ENCODE measurements at places on chromosomes 5 and 9. TPM values are rescaled to one million over a fixed set of nuclear protein-coding genes. Genes with fewer than 3 reads are reported as not detected.

DNA sequence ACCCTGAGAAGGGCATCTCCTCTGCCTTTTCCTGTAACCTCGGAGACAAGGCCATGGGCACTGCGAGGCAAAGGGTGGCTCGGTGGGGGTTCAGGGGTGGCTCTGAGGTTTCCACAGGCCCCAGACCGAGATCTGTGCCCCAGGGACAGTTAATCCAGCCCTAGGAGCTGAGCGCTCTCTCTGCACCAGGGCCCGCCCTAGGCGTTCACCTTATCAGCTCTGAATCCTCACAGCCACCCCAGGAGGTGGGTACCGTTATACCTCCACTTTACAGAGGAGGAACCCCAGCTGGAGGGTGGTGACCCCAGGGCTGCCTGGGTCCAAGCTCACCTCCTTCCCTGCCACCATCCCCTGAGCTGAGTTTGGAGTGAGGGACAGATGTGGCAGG lies 2.3 kb upstream of the ENG start:
- H3K27me3 ChIP-seq, result no peaks in the 10 kb centered on the region
- H3K27ac ChIP-seq, result no peak overlapping the region
- no peak for DNase-seq
- H3K4me3 ChIP-seq, result no peak overlapping the region
- H3K4me1 ChIP-seq, result peaks cover 13% of the 10 kb centered on the region

- H3K4me3 ChIP-seq, result no peak overlapping the region
- no peaks in the 10 kb centered on the region for H3K27me3 ChIP-seq
- H3K4me1 ChIP-seq, result no peaks in the 10 kb centered on the region
- H3K27ac ChIP-seq, result no peak overlapping the region
Observed at GRCh38 chr5:178296066-178296465, 63.5 kb upstream of the PHYKPL start.

The TMC1 gene
- 0.75 TPM for total RNA-seq

DNA sequence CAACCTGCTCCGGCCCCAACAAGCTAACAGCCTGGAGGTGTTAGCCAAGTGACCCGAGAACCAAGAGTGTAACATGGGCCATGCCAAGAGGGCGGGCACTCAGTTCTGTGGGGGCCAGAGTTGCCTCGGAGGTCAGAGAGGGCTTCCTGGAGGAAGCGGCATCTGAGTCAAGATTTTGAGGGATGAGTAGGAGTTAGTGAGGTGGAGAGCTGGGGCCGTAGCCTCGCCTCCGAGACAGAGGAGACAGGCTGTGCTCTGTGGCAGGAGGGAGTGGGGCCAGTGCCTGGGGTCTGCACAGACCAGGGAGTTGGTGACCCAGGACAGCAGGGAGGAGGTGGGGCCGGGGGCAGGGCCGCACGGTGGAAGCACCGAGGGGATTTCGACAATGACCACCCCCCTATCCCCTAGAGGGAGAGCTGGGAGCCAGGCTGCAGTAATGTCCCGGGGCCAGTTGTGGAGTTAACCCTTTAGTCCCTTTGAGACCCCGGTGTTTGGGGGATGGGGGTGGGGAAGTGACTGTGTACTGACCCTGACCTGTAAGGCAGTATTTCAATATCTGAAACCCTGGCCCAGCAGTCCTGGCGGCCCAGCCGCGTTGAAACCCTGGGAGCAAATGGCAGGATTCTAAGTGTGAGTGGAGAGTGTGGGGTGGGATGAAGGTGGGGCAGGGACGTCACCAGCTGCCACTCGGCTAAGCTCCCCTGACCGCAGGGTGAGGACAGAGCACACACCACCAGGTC lies 148.7 kb upstream of the COL5A1 start:
- H3K4me1 ChIP-seq, result peaks cover 11% of the 10 kb centered on the region
- no peak overlapping the region for H3K4me3 ChIP-seq
- H3K27ac ChIP-seq, result no peak overlapping the region
- no peaks in the 10 kb centered on the region for H3K27me3 ChIP-seq

DNA sequence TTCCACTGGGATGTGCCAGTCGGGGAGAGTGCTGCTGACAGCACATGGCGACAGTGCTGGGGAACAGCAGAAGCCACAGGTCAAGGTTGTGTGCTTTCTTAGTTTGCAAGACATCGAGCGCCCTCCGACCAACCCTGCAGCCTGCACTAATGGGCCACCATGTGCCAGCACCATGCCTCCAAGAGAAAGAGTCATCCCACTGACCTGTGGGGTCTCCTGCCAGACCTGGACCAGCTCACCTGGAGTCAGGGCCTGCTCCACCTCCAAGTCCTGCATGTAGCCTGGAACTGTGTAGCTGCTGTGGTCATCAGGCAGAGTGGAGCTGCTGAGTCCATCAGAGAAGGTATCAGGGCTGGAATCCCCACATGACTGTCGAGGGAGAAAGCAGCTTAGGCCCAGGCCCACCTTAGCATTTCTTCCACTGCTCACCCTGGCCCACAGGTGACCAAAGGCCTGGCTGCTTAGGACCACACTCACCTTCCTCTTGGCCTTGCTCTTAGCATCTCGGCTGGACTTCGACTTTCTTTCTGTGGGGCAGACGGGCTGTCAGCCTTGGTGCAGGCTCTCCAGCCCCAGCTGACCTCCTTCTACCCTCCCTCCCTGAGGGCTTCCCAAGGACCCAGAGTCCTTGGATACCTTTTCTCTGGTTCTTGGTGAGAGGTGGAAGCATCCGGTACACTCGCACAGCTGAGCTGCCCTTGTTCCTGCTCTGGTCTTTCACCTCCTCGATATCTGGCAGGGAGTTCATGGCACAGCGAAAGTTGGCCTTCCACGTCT lies 4.1 kb downstream of the IRF1 start:
- peaks cover 5% of the 10 kb centered on the region for H3K4me1 ChIP-seq
- DNase-seq, result no peak
- no peaks in the 10 kb centered on the region for H3K27me3 ChIP-seq
- peaks cover 4% of the 10 kb centered on the region for H3K36me3 ChIP-seq

The CCDC183 gene
- total RNA-seq, result not detected

GRCh38 chr9:70472268-70473249 lies 58.1 kb upstream of the KLF9 start:
- DNase-seq, result no peak
- no peak overlapping the region for H3K4me3 ChIP-seq
- no peaks in the 10 kb centered on the region for H3K27me3 ChIP-seq
- H3K36me3 ChIP-seq, result no peaks in the 10 kb centered on the region
- no peaks in the 10 kb centered on the region for H3K4me1 ChIP-seq
- H3K27ac ChIP-seq, result no peak overlapping the region

The DNAH5 gene
- total RNA-seq, result not detected

The UNC13B gene
- 19.8 TPM for total RNA-seq

Measured in A673 (cell line).